ENCODE measurements at places on chromosomes 11 and 22.

GRCh38 chr11:62694455-62695167, 5.3 kb upstream of the LRRN4CL start:
- DNase-seq: no peak

DNA sequence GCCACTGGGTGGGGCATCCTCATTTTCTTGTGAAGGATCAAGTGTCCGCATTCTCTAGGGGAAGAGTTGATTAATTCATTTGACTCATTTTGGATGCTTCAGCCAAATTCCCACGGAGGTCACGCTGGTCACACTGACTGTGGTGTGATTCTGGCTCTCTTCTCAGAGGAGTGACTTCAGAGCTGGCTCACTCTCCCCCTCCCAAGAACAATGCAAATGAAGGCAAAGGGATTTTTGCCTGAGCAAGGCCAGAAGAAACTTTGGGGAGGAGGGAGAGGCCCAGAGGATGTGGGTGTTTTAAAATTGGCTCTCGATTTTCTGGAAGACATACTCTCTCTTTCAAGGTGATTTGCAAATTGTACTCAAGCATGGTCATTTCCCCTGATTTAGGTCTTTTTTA, 51.1 kb upstream of the LMO2 start:
- DNase-seq: no peak

DNA sequence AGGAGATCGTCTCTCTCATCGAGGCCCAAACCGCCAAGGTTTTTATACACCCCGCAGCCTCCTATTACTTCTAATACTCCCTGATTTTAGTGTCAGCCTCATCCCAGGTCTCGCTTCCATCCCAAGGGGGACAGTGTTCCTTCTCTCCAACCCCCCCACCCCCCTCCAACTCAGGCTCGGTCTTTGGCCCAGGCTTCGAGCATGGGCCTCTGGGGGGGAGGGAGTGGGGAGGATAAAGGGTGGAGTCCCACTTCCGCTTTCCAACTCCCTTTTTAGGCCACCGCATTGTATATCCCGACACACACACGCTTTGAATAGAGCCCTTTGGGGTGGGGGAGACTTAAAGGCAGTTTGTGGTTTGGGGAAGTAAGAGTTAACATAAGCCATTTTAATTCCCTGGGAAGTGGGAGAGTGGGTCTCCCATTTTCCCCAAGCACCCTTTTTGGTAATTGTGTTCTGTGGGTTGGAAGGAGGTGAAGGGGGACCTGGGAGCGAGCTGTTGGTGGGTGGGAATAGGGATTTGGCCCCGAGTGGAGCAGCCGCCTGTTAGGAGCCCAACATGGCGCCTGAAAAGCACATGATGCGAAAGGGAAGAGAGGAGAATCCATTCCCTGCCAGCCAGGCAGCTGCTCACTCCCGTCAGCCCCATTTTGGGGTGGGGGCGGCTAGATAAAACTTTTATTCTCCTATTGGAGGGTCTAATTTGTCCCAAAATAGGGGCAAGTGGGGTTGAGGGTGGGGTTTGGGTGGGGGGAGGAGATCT, 844 bp downstream of the PCF11 start:
- DNase-seq: no peak

DNA sequence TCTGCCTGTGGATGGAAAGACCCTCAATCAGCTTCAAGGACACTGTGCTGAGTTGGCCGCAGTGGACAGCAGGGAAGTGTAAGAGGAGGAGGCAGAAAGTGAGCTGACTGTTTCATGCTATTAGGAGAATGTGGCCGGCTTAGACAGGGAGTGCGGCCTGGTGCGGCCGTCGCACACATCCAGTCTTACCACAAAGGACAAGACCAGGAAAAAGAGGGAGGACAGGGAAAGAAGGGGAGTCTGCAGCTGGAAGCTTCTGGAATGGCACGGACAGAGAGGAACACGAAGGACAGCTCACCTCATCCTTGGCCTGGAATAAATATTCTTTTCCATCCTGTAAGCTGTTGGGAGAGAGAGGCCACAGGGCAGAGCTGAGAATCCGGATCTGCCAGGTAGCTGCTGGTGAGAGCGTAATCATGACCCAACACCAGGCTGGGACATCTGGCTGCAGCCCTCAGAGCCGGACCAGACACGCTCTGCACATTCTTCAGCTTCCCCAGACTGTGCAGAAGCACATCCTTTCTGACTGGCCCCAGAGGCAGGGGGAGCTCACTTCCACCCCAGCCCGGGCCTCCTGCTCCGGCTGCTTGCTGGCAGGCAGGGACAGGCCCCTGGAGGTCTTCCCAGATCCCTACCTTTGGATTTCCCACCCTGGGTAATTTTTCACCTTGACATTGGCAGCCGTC, 8.6 kb upstream of the RBM4B start:
- DNase-seq: no peak

GRCh38 chr11:133305208-133305956, 226.9 kb downstream of the OPCML start:
- DNase-seq: no peak

DNA sequence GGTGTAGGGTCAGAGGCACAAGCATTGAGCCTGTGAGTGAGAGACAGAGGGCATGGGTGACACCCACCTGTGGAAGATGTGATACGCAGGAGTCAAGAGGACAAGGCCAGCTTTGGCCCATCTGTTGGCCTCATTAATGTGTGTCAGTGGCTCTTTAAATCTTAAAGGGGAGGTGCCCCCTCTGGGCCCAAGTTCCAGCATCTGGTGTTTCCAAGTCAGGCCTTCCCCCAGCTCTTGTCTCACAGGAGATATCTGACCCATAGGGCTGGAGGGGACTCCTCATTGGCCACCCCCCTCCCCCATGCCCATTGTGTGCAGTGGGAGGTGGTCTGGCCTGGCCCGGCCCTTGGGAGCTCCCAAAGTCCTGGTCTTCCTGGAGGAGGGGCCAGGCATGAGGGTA, 8.9 kb downstream of the KCNK7 start:
- no peak for DNase-seq

DNA sequence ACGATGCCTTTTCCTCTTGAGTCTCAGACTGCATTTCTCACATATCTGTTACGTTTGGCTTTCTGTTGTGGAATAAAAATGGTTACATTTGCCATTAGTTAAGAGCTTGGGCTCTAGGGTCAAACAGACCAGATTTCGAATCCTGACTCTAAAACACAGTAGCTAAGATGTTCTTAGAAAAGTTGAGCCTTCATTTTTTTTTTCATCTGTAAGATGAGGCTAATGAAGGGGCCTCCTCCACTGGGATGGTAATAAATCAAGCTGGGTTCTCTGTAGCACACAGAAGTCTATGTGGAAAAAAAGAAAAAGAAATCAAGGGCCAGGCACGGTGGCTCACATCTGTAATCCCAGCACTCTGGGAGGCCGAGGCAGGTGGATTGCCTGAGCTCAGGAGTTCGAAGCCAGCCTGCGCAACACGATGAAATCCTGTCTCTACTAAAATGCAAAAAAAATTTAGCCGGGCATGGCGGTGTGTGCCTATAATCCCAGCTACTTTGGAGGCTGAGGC, 49.9 kb upstream of the CAPRIN1 start:
- no peak for DNase-seq

GRCh38 chr22:49432211-49432896, 395.3 kb downstream of the BRD1 start:
- no peak for DNase-seq

All from LNCaP clone FGC (cell line).